ENCODE measurements at places on chromosomes 12 and 14. TPM values are rescaled to one million over a fixed set of nuclear protein-coding genes. Genes with fewer than 3 reads are reported as not detected.

The MUCL1 gene
- total RNA-seq: not detected

GRCh38 chr12:76383988-76384387 lies 35.8 kb upstream of the BBS10 start:
- DNase-seq: no peak

DNA sequence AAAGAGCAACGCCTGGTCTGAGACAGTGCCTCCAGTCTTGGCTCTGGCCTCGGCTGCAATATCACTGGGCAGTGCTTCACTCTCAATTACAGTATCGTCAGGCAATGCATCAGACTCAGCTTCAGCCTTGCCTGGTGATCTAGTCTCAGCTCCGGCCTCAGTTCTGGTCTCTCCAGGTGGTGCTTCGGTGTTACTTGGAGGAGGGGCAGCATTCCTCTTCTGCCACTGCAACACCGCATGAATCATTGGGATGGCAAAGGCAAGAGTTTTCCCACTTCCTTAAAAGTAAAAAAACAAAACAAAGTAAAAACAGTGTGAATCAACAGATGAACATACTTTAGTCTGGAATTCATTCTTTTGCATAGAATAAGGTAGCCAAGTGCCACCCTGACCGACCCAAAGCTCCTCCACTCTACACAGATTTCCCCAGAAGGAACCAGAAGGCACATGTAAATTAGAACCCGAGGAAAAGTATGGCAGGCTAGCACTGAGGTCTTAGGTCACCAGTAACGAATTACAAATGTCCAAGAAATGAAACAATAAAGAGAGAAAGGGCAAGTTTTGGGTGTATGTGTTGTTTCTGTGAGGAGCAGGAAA lies 18.6 kb downstream of the DDX24 start:
- DNase-seq: no peak

The CLEC7A gene
- 24.3 TPM for total RNA-seq

The BDKRB1 gene
- not detected for total RNA-seq

GRCh38 chr12:59093073-59093772 lies 172.9 kb upstream of the LRIG3 start:
- DNase-seq: no peak

DNA sequence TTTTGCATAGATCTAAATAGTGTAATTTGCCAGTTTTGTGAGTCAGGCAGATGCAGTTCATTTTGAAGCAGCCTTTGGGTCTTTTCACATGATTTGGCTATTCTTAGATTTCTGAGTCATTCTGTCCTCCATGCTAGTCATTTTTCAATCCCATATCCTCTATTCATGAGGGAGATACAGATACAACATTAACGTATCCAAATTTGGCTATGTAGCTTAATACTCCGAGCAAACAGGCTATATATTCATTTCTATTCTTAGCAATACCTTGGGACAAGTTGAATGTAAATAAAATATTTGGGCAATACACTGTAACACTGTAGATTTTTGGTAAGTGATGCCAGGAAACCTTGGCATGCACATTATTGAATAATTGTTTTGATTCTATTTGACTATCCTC lies 270.7 kb upstream of the PDE3A start:
- no peak for DNase-seq

The NEDD1 gene
- total RNA-seq: 35.6 TPM

The LAG3 gene
- total RNA-seq: 0.95 TPM

The OR4E2 gene
- not detected for total RNA-seq

The GPR132 gene
- 2.3 TPM for total RNA-seq

DNA sequence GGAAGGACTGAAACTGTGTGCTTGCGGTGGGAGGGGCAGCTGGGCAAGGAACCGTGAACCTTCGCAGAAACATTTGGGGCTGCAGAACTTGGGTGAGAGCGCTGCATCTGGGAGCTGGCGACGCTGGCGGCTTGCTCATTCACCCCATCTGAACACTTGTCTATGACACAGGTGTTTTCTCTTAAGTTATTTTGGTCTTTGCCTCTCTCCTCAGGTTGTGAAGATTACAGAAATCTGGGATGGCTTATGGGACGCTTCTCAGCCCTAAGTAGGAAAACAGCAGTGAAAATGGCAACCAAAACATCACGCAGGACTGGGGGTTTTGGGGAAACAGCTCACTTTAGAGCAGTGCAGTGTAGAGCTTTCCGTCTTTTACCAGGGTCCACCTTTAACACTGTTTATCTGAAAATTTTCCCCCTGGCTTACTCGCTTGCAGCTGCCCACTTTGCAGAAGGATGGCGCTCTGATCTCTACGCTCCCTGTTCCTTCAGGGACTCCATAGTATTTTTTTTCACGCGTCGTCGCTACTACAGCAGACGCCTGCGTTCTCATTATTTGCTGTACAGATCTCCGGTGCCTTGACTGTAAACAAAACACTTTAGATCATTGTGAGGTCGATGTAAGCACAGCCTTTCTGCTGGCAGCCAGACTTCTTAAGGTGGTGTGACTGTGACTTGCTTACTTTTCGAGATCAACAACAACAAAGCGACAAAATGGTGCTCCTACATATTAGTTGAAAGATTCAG lies 2.7 kb upstream of the CDKN1B start:
- no peak for DNase-seq

- DNase-seq: no peak
Observed at GRCh38 chr12:47807338-47807737, 12.4 kb downstream of the HDAC7 start.

The ADCY4 gene
- 25.5 TPM for total RNA-seq

DNA sequence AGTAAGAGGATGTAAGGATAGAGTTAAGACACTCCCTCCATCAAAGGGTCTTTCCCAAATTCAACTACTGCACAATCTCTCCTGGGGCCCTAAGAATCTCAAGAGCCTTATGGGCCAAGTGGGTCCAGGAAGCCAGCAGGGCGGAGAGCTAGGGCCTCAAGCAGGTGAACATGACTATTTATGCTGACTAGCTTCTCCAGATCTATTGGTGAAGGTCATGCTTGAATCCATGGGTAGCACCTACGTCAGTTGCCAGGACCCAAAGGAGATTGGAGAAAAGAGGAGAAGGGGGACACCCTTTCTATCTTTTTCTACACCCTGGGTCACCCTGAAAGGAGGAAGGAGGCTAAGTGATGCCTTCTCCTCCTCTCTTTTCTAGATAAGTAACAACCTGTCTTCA lies 534.2 kb upstream of the MIS18BP1 start:
- no peak for DNase-seq

- DNase-seq: no peak
Observed at GRCh38 chr14:87613881-87614280, 379.1 kb downstream of the GALC start.

DNA sequence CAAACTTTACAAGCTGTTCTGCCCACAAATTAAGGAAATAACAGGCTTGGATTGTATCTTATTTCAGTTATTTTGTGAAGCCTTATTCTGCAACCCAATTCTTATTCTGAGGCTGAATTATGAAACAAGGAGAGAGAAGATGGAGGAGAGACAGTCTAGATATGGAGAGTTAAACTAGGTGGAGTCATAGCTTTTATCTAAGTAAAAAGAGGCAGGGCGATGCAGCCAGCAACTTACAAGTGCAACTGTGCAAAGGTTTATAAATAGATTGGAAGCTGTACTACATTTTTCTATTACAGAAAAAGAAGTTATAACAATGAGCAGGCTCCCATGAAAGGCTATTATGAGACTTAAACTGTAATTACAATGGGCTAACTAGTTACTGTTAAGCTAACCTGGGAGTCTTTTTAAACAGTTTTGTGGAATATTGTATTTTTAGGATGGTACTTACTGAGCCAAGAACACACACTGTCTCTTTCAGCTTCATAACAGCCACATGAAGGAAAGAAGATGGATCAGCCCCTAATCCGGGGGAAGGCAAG lies 22.4 kb downstream of the NID2 start:
- no peak for DNase-seq

DNA sequence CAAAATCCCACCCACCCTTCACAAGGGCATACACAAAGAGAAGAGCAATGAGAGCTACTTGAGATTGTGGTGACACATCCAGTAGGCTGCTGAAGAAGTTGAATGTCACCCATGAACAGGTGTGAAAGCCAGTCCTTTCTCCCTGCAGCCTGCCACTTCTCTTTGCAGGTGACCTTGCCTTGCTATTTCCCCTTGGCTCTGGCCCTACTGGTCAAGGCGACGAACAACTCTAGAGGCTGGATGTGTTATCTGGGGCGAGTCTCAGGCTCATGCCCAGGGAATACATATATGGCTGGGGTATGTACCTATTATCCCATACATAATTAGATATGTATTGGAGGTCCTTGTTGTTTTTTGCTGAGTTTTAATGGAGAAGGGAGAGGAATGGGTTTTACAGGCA lies 70.2 kb upstream of the EGLN3 start:
- DNase-seq: no peak

The PSMA3 gene
- total RNA-seq: 93.0 TPM

Measured in thoracic aorta (tissue), 2 donors.